ENCODE measurements at places on chromosomes 16 and 17.

DNA sequence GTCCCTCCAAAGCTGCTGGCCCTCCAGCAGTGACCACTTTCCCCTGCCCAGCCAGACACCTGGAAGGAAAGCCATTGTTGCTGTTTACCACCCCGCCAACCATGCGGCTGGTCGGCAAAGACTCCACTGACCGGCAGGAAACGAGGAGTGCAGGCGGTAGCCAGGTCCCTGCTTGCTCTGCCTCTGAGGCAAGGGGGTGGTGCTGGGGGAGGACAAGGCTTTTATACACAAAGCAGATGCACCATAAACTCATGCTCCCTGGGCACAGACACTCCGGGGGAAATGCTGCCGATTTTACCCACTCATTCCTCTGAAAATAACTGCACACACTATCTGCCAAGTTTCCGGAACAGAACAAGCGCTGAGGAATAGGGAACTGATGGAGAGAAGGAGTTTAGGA lies 62.8 kb upstream of the GRIN2A start:
- DNase-seq: no peak

GRCh38 chr16:4690946-4691665 lies 2.3 kb upstream of the NUDT16L1 start:
- no peak for DNase-seq

DNA sequence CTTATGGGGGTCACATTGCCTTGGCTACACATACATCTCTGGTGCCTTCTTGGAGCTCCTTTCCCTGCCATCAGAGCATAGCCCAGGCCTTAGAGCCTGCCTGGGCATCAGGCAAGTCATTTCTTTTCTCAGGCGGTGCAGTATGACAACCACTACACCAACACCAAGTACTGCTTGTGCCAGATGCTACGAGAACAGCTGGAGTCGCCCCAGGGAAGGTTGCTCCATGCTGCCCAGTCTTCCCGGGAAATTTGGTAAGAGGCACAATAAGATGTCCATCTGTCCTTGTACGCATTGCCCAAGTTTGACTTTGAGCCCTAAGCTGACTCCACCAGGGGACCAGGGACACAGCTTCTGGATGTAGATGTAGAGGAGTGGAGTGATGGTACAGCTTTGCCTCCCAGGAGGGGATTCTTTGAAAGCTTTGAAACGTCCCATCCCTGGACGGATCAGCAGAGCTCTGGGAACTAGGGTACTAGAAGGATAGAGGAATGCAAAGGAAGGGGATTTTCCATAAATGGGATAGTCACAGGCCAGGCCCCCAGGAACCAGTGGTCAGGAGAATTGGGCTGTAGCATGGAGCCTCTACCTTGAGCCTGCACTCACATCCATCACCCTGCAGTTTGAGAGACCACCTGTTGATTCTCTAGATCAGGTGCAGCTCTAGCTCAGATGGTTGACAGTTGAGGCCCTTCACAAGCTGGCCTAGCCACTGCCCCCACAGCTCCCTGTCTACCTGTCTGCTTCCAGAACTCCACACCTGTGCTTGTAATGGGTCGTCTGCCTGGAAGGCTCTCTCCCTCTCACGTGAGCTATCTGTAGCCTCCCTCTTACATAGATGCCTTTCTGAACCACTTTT lies 11.0 kb upstream of the NFATC3 start:
- DNase-seq: no peak

- DNase-seq: no peak
These were observed 36.6 kb downstream of the C16orf78 start for GRCh38 chr16:49410226-49410625.

DNA sequence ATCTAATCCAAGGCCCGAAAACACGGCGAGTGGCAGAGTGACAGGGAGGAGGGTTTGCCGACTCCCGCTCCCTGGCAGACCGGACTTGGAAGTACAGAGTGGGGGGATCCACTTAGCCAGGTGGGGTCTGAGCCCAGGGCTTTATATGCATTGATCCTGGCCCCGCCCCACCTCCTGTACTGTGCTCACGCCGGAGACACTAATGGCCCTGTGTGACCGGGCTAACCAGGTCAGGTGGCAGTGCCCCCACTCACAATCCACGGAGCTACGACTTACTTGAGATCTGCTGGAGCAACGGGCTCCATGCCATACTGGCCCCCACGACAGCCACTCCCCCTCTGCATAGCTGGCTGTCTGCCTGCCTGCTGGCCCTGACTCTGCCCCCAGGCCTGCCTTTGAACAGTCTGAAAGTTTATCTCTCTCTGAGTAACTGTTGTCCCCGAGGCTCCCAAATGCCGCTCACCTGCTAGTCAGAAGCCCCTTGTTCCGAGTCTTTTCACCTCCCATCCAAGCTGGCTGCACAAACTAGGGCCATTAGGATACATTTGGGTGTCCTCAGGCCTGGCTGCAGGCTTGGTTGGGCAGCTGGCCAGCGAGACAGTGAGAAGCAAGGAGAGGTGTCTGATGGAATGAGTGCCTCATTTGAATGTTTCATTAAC lies 28.0 kb downstream of the CACNA1G start:
- DNase-seq: no peak

GRCh38 chr17:80851277-80851925 lies 140.2 kb upstream of the CHMP6 start:
- DNase-seq: no peak

DNA sequence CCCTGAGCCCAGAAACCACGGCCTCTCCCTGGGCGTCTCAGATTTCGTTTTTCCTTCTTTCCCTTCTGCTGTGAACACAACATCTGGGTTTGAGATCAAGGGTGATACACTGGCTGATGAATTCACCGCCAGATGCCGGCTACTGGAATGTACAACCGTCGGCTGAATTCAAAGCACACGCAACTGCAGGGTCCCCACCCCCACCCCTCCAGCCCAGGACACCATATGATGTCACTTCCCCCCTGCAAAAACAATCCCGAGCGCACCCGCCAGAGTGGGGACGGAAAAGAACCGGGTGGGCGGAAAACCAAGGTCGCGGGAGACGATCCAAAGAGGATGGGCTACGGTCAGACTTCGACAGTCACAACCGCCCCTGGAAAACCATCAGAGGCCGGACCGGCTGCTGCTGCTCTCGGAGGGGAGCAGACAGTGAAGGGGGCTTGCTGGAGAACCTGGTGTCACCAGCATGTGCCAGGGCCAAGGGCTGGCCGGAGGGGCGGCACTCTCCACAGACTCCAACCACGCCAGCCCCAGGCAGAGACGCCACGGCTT lies 23.3 kb downstream of the CEP295NL start:
- no peak for DNase-seq

DNA sequence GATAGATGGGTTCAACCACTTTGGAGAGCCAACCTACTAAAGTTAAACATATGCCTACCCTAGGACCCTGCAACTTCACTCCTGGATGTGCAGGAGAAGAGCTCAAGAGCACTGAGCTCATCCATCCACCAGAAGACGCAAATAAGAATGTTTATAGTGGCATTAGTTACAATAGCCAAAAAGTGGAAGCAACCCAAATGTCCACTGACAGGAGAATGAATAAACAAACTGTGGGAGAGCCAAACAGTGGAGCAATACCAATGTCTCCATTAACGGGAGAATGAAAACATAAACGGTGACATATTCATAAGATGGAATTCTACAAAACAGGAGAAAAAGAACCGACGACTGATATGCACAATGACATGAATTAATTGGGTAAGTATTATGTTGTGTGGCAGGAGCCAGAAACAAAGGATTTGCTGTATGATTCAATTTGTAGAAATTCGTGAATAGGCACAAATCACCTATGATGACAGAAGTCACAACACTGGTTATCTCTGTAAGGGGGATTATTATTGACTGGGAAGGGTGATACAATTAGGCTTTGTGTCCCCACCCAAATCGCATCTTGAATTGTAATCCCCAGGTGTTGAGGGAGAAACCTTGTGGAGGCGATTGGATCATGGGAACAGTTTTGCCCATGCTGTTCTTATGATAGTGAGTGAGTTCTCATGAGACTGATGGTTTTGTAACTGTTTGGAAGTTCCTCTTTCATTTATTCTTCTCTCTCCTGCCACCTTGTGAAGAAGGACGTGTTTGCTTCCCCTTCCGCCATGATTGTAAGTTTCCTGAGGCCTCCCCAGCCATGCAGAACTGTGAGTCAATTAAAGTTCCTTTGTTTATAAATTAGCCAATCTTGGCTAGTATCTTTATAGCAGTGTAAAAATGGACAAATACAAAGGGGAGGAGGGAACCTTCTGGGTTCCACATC lies 57.9 kb upstream of the PLCG2 start:
- no peak for DNase-seq

DNA sequence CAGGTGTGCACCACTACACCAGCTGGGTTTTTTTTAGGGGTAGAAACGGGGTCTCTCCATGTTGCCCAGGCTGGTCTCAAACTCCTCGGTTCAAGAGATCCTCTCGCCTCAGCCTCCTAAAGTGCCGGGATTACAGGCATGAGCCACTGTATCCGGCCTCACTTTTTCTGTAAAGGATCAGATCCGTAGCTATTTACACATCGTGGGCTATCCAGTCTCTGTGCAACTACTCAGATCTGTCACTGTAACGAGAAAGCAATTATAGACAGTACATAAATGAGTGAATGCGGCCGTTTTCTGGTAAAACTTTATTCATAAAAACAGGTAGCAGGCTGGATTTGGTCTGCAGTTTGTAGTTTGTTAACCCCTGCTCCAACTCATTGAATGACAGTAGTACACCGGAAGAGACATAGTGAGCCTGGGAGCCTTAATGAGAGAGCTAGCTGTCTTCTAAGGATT lies 44.5 kb downstream of the VMP1 start:
- no peak for DNase-seq

GRCh38 chr16:59574296-59574695 lies 840.2 kb upstream of the GOT2 start:
- DNase-seq: no peak

- no peak for DNase-seq
These were observed 1.6 kb upstream of the LDAF1 start for GRCh38 chr16:21156767-21157467.

DNA sequence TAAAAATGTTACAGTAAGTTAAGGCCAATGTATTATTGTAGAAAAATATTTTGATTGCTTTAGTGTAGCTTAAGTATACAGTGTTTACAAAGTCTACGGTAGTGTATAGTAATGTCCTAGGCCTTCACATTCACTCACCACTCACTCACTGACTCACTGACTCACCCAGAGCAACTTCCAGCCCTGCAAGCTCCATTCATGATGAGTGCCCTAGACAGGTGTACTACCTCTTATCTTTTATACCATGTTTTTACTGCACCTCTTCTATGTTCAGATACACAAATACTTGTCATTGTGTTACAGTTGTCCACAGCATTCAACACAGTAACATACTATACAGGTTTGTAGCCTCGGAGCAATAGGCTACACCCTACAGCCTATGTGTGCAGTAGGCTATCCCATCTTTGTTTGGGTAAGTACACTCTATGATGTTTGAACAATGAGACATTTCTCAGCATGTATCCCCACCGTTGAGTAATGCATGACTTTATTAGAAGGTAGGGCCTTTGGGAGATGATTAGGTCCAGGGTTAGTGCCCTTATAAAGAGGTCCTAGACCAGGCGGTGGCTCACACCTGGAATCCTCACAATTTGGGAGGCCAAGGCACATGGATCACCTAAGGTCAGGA lies 117.8 kb downstream of the SLC39A11 start:
- no peak for DNase-seq

- DNase-seq: peak; percentile 25
These were observed 4.5 kb downstream of the PMP22 start for GRCh38 chr17:15260376-15261257.

DNA sequence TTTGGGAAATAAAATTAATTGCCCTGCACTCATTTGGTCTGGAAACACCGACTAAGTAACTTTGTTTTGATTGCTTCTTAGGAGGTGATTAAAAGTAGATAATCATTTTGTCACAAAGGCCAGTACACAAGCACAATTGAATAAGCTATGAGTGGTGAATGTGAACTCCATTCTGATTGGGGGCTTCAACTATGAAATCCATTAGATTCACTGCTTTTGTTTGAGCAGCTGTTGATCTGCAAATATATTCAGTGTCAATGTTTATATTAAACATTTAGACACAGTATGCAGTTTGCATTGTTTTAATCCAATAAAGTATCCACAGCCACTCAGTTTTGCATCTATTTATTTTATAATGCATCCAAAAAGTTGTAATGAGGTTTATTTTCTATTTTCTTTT lies 817.5 kb downstream of the CDH11 start:
- no peak for DNase-seq

DNA sequence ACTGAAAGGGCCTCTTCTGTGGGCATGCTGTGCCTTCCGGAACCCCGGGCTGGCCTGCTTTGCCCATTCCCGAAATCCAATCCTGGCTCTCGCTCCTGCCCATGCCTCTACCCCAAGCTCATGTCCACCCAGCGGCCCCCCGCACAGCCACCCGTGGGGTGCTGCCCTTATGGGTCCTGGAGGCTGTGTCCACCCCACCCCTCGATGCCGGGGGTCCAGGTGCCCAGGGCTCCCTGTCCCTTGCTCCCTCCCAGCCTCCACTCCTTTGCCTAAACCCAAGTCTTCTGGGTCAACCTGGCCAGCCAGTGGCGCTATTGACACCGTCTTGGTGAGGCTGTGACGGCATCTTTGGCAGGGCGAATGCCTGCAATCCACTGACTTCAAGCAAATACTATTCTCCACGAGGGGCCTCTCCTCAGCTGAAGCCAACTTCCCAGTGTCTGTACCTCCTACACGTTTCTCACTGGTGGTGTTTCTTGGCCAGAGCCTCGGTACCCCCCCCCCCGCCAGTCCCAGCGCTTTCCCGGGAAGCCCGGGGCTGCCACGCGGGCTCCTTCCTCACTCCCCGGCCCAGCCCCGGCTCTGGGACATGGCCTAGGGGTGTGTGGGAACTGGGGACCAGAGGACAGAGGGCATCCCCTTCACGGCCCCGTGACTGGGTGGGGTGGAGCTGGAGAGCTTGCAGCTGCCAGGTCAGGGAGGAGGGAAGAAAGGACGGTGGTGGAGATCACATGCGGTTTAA lies 12.2 kb upstream of the DUS1L start:
- DNase-seq: no peak

GRCh38 chr16:67226295-67226803 lies 581 bp upstream of the TMEM208 start:
- no peak for DNase-seq

DNA sequence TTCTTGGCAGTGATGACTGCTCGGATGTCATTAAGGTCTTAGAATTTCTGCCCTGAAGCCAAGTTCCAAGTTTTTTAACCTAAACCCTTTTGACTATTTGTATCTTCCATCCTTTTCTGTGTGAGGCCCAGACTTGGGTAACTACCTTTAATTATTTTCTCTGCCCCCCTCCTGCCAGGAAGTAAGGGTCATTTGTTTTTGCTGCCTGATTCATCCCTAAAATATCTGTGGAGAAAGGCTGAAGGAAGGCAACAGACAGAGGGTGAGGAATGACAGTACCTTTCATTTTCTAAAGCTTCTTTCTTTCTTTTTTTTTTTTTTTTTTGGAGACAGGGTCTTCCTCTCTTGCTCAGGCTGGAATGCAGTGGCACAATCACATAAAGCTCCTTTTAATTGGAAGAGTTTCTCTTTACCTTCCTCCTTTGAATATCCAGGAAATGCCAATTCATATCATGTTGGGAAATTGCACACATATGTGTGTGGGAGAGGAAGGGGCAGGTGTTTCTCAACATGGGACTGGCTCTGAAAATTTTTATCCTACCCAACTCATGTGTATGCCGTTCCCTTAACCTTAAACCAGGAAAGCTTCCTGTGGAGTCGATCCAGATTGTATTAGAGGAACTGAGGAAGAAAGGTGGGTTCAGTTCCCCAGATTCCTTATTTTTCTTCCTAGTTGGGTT lies 957 bp downstream of the VPS25 start:
- no peak for DNase-seq

GRCh38 chr16:19639986-19640421 lies 78.0 kb downstream of the KNOP1 start:
- no peak for DNase-seq
